Type B pancreatic cell (in vitro differentiated cells): ENCODE measurements at places on chromosomes 16 and 17.

DNA sequence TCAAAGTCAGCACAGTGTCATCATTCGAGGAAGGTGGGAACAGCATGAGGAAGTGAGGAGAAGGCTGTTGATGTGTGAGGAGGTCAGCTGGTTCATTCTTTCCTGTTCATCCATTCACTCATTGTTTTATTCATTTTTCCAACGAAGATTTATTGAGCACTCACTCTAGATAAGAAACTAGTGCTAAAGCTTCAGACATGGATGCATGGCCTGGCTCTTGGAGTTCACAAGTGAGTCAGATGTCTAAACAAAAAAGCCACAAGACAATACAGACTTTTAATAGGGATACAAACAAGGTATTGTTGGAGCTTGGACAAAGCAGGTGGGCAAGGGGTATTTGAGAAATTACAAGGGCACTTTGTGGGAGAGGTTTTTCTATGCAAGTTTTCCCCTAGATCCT, 31.3 kb upstream of the MPHOSPH6 start:
- peaks cover 3% of the 10 kb centered on the region for H3K4me1 ChIP-seq
- H3K4me3 ChIP-seq, result no peak overlapping the region
- no peaks in the 10 kb centered on the region for H3K36me3 ChIP-seq
- peaks cover 11% of the 10 kb centered on the region for H3K27me3 ChIP-seq
- H3K27ac ChIP-seq, result no peak overlapping the region

DNA sequence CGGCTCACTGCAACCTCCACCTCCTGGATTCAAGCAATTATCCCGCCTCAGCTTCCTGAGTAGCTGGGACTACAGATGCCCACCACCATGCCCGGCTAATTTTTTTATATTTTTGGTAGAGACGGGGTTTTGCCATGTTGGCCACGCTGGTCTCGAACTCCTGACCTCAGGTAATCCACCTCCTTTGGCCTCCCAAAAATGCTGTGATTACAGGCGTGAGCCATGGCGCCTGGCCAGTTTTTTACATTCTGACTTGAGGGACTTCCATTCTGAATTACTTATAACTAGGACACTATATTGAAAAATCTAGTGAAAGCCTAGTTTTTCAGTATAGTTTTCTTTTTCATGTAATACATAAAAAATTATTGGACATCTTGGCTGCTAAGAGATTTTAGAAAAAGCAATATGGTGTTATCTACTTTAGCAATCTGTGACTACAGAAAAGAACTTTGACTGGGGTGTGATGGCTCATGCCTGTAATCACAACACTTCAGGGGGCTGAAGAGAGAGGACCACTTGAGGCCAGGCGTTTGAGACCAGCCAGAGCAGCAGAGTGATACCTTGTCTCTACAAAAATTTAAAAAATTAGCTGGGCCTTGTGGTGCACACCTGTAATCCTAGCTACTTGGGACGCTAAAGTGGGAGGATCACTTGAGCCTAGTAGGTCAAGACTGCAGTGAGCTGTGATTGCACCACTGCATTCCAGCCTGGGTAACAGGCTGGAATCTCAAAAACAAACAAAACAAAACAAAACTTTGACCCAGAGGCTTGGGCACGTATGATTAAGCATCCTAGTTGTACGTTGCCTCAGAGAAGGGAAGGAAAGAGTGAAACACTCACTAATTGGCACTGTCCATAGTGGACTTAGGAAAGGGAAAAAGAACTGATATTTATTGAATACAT, 26.8 kb upstream of the GOSR1 start:
- H3K27ac ChIP-seq, result no peak overlapping the region
- no peak for DNase-seq
- H3K36me3 ChIP-seq, result peaks cover 45% of the 10 kb centered on the region
- H3K4me1 ChIP-seq, result no peaks in the 10 kb centered on the region

DNA sequence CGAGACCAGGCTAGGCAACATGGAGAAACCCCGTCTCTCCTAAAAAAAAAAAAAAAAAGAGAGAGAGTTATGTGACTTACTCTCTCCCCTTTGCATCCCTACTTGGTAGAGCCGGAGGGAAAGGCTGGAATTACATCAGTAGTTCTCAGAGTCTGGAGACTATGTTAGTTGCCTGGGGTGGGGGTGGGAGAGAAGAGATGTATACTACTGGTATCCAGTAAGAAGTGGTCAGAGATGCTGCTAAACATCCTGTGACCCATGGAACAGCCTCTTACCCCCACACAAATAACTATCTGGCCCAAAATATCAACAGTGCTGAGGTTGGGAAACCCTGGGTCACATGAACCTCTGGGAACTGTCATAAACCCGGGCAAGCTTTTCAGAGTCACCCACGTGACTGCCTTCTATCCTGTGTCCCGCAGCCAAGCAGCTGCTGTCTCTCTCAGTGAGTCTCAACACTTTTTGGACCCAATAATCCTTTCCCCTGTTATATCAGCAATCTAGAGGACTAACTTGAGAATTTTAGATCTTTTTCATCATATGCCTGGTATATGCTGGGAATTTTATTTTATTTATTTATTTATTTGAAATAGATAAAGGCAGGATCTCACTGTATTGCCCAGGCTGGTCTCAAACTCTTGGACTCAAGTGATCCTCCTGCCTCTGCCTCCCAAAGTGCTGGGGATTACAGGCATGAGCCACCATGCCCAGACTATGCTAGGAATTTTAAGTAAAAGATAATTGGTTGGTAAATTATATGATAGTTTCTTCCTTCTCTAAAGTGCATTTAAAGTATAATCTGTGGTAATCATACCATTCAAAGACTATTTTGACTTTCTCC, 8.7 kb downstream of the EIF1 start:
- no peak overlapping the region for H3K4me3 ChIP-seq
- H3K4me1 ChIP-seq, result peaks cover 8% of the 10 kb centered on the region
- H3K27ac ChIP-seq, result no peak overlapping the region
- no peaks in the 10 kb centered on the region for H3K27me3 ChIP-seq
- H3K36me3 ChIP-seq, result peaks cover 11% of the 10 kb centered on the region

GRCh38 chr17:55773671-55774070, 22.8 kb downstream of the PCTP start:
- no peak overlapping the region for H3K4me3 ChIP-seq
- peaks cover 50% of the 10 kb centered on the region for H3K36me3 ChIP-seq
- DNase-seq, result no peak

DNA sequence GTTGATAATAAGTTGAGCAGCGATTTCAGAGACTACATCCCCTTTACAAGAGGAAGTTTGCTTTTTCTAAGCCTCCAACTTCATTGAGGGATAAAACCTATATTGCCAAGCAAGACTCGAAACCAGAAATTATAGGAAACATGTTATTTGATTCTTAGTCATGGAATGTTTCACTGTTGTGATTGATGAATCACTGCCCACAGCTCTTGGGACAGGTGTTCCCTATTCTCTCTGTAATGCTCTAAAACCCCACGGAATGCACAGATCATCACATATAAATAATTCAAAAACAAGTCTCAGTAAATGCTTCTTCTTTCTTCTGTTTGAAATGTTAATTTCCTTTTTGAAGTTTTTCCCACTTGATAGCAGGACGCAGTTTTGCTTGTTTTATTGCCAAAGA, 809.5 kb upstream of the GOT2 start:
- H3K4me1 ChIP-seq, result no peaks in the 10 kb centered on the region
- H3K4me3 ChIP-seq, result no peak overlapping the region
- no peak overlapping the region for H3K27ac ChIP-seq
- H3K36me3 ChIP-seq, result no peaks in the 10 kb centered on the region
- peaks cover 6% of the 10 kb centered on the region for H3K27me3 ChIP-seq
- no peak for DNase-seq

DNA sequence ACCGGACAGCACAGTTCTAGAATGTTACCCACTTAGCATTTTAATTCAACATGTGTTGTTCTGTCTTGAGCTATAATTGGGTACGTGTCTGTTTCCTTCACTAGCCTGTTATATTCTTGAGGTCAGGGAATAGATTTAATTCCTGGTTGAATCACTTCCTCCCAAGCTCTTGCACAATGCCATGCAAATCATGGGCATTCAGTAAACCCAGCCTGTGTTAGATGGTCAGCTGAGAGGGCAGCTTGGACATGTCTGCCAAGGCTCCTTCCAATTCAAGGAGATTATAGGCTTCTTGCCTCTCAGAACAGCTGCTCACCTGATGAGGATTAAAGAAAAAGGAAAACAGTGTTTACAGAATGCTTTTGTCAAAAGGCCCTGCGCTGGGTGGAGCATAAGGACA, 12.6 kb downstream of the C1QTNF1 start:
- H3K27ac ChIP-seq, result no peak overlapping the region
- H3K36me3 ChIP-seq, result no peaks in the 10 kb centered on the region
- DNase-seq, result no peak
- peaks cover 7% of the 10 kb centered on the region for H3K27me3 ChIP-seq
- H3K4me1 ChIP-seq, result peaks cover 4% of the 10 kb centered on the region

- H3K27ac ChIP-seq, result no peak overlapping the region
- no peaks in the 10 kb centered on the region for H3K36me3 ChIP-seq
- no peak for DNase-seq
- H3K4me1 ChIP-seq, result peaks cover 25% of the 10 kb centered on the region
- H3K4me3 ChIP-seq, result no peak overlapping the region
Observed at GRCh38 chr16:85912211-85912974, 13.4 kb downstream of the IRF8 start.

- no peak within 1 kb of the TSS for H3K27ac ChIP-seq
- H3K36me3 ChIP-seq, result no peaks in the 10 kb centered on the region
- H3K4me1 ChIP-seq, result peaks cover 3% of the 10 kb centered on the region
- no peak for DNase-seq
Observed at GRCh38 chr17:74892974-74893911, at the start of gene FADS6. FADS6 (minus strand) TSS chr17:74893633; CDS start chr17:74893595, 38 bp downstream.

DNA sequence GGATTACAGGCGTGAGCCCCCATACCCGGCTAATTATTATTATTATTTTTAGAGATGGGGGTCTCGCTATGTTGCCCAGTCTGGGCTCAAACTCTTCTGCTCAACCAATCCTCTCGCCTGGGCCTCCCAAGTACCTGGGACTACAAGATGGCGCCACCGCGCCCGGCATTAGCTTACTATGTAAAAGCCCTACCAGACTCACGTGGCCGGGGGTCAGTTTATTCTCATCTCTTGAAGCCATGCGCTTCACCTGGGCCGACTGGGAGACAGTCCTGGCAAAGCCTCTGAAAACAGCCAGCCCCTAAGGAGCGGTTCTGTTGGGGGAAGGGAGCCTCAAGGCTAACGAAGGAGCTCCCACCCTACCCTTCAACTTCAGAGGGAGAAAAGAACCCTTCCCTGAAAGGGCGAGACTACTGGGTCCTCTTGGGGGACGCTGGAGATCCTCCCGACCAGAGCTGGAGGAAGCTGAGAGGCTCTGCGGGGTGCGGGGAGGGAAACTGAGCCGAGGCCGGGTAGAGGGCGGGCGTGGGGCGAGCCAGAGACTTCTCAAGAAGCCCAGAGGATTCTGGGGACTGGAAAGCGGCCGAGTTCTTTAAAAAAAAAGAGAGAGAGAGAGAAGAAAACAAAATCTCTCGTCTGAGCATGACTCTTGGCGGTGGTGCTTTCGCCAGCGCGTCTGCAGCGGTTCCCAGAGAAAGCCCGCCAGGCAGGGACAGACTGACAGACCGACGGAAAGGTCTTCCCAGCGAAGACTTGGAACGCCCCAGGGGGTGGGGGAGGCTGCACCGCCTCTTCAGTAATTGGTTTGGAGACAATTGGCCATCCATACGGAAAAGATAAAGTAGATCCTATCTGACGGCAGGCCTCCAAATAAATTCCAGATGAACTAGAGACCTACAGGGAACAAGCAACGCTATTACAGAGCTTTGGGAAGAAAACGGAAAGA, 5.6 kb upstream of the TUBG2 start:
- H3K27me3 ChIP-seq, result peaks cover 5% of the 10 kb centered on the region
- H3K4me3 ChIP-seq, result peak overlapping the region; percentile 76
- H3K4me1 ChIP-seq, result peaks cover 11% of the 10 kb centered on the region
- no peak for DNase-seq
- H3K36me3 ChIP-seq, result no peaks in the 10 kb centered on the region
- peak overlapping the region; percentile 45 for H3K27ac ChIP-seq

GRCh38 chr17:81291662-81292061, 3.4 kb downstream of the SLC38A10 start:
- H3K27ac ChIP-seq, result peak overlapping the region; percentile 74
- peaks cover 17% of the 10 kb centered on the region for H3K4me1 ChIP-seq
- no peak for DNase-seq
- H3K36me3 ChIP-seq, result peaks cover 4% of the 10 kb centered on the region
- H3K27me3 ChIP-seq, result no peaks in the 10 kb centered on the region
- H3K4me3 ChIP-seq, result peak overlapping the region; percentile 73

DNA sequence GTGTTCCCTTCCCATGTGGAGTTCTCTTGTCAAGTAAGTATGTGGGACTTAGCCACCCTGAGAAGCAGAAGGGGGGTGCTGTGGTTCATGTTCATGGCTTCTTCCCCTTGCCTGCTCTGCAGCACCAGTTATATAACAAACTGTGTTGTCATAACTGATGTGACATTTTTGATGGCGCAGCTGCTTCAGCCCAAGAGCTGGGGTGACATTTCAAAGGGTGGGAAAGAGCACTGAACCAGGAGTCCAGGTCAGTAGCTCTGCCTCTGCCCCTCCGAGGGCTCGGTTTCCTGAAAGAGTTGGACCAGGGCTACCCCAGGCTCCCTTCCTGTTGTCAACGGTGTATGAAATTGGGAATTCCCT, 7.4 kb downstream of the GNAO1 start:
- H3K27ac ChIP-seq, result no peak overlapping the region
- no peak overlapping the region for H3K4me3 ChIP-seq
- no peaks in the 10 kb centered on the region for H3K4me1 ChIP-seq
- H3K27me3 ChIP-seq, result peaks cover 48% of the 10 kb centered on the region
- DNase-seq, result no peak
- no peaks in the 10 kb centered on the region for H3K36me3 ChIP-seq

GRCh38 chr16:8588682-8589056, 1.6 kb downstream of the TMEM114 start:
- peak overlapping the region; percentile 58 for H3K4me3 ChIP-seq
- H3K27ac ChIP-seq, result peak overlapping the region; percentile 8
- DNase-seq, result no peak
- H3K4me1 ChIP-seq, result no peaks in the 10 kb centered on the region

DNA sequence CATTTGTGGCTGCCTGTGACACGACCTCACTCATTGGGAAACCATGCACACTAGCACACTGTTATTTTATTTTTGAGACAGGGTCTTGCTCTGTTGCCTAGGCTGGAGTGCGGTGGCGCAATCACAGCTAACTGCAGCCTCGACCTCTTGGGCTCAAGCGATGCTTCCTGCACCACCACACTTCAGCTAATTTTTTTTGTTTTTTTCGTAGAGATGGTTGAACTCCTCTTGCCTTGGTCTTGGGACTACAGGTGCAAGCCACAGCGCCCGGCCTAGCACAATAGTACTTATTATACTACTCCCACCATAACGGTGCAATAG, 2.8 kb upstream of the NPTX1 start:
- no peak for DNase-seq
- H3K4me3 ChIP-seq, result peak overlapping the region; percentile 70
- H3K27ac ChIP-seq, result no peak overlapping the region
- H3K36me3 ChIP-seq, result no peaks in the 10 kb centered on the region

DNA sequence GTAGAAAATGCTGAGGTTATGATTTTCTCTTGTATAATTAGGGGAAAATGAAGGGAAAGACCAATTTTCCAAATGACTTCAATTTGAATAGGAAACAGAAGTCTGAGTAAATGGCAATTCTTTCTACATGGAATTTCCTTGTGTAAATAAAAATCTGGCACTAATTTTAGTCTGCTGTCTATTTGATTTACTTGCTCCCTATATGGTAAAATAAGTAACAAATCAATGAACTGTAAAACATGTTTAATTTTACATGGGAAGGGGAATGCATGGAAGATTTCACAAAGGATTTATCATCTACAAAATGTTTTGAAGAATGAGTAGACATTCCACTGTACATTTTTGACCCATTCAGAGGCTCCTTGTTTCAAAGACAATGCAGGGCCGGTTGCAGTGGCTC, 811.6 kb upstream of the GOT2 start:
- no peak overlapping the region for H3K27ac ChIP-seq
- no peaks in the 10 kb centered on the region for H3K4me1 ChIP-seq
- no peaks in the 10 kb centered on the region for H3K27me3 ChIP-seq
- no peak overlapping the region for H3K4me3 ChIP-seq
- DNase-seq, result no peak
